Umbilical cord (tissue), 2 donors: ENCODE measurements at places on chromosomes 1 and 21. TPM values are rescaled to one million over a fixed set of nuclear protein-coding genes. Genes with fewer than 3 reads are reported as not detected.

DNA sequence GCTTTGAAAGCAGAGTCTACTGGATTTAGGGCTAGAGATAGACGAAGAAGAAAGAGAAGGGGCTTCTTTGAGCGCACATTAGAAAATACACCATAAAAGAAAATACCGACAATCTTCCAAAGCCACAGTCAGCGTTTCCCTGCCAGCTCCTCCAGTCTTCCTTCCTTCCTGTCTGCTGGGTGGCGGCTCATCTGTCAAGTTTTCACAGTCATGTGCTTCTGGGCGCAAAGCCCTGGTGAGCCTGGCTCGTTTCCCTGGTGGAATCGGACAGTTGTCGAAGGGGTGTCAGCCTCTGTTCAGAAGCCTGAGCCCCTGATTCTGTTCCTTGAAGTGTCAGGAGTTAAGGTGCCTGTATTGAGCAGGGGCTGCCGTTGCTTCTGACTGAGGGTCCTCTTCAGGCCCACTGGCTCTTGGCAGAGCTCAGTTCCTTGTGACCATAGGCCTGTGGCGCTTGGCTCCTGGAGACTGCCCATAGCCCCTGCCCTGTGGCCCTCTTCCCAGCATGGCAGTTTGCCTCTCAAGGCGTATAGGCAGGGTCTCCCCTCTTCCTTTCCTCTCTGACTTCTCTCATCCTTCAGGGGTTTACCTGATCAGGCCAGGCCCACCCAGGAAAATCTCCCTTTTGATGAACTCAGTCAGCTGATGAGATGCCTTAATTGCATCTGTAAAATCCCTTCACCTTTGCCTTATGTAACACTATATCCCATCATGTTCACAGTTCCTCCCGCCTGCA, 58.6 kb downstream of the ADARB1 start:
- DNase-seq = peak; percentile 62

- no peak for DNase-seq
Observed at GRCh38 chr1:199851439-199852140, 175.9 kb upstream of the NR5A2 start.

GRCh38 chr1:182676274-182676673, 8.1 kb downstream of the RGS8 start:
- no peak for DNase-seq

DNA sequence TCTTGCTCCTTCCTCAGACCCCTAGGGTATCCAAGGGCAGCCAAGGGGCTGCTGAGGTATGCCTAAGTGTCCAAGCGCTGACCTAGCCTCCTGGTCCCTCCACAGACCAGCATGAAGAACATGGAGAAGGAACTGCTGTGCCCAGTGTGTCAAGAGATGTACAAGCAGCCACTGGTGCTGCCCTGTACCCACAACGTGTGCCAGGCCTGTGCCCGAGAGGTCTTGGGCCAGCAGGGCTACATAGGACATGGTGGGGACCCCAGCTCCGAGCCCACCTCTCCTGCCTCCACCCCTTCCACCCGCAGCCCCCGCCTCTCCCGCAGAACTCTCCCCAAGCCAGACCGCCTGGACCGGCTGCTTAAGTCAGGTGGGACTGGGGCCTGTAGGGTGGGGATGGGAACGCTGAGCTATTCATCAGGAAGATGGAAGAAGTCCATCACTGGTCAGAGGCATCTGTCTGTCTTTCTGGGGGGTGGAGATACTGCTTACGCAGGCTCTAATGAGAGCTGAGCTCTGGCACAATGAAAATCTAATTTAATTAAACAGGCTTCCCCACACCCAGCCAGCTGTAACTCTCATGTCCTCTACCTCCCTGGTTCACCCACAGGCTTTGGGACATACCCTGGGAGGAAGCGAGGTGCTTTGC, 1.8 kb downstream of the TRIM46 start:
- DNase-seq = no peak

KRTAP10-6 gene
- total RNA-seq = not detected

DNA sequence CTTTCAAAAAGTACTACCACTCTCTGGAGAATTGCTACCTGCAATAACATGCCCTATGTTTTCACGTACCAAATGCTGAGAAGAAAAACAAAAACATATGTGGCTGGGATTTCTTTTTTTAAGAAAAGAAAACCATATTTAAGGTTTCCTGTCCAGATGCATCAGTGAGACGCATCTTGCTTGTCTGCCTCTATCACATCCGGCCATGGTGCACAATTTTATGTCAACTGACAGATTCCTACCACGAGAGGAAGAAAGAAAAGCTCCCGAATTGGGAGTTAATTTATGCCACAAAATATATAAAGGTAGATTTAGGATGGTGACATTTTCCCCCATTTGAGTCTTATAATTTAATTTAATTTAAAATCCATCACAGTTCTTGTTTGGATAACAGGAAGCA, 62.3 kb upstream of the COL24A1 start:
- no peak for DNase-seq

TBX15 gene
- 4.1 TPM for total RNA-seq

DNA sequence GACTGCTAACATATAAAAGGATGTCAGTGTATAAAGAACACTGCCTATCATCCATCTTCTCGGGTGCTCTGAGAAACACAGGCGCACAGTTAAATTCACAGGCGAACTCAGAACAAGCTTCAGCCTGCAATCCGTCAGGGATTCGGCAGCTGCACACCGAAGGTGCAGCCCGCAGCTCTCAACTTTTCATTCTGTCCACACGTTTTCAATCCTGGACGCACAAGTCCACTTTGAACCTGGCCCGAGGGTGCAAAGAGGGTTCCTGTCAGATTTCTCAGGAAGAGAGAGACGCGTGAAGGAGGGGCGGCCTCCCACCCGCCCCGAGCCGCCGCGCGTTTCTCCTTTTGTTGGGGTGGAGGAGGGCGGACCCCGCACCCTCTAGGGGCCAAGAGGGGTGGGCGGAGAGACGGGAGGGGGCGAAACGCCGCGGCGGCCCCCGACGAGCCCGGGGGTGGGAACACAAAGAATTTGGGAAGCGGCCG, 724 bp downstream of the DOCK7 start:
- DNase-seq = peak; percentile 60

GRCh38 chr1:117696561-117696960, 90.7 kb downstream of the TENT5C start:
- DNase-seq = peak; percentile 94

DNA sequence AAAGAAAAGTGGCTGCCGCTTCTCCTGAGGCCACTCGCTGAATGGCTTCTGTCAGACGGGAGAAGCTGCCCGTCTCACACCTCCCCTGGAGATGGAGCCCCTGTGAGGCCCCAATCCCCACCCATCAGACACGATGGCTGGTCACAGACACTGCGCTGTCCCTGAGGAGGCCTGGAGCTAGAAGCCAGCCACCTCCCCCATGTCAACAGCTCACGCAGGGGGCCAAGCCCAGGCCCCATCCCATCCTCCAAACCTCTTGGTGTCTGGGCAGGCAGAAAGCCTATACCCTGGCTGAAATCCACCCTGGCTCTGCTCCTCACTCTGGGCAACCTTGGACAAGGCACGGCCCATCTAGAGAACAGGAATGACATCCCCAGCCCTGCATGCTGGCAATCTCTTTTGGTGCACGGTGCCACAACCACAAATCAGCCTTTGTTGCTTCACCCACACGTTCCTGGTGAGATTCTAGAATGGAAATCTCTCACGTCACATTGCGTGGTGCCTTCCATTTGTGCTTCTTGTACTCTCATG, 273.9 kb upstream of the VAMP3 start:
- no peak for DNase-seq

CDA gene
- not detected for total RNA-seq

PLD5 gene
- 2.4 TPM for total RNA-seq

PARS2 gene
- 1.9 TPM for total RNA-seq

DNA sequence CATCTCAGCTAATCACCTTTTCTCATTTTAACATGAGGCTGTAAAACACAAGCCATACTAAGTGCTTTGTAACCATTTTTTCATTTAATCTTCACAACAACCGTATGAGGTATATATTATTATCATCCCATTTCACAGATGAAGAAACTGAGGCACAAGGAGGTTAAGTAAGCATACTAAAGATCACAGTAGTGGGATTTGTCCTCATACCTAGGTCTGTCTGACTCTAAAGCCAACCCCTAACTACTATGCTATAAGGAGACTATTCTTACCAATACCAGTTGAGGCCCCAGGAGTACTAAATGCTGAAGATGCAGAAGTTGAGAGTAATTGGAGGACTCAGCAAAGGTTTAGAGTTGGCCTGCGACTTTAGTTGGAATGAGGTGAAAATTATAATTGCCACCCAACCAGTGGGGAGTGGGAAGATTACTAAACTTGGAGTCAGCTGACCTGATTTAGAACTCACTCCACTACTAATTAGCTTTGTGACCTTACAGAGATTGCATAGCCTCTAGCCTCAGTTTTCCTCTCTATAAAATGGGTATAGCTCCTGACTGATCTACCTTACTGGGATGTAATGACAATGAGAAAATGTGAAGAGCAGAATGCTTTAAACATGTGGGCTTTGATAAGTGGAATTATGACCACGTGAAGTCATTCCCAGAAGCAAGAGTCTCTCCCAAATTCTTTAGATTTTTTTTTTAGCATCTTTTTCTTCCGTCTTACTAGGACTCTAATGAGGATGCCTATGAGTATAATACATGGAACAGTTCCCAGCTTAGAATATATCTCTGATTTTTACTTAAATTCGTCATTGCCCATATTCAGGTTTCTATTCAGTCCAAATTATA, 85.8 kb upstream of the IPO9 start:
- no peak for DNase-seq

LORICRIN gene
- total RNA-seq = not detected

TRABD2B gene
- 2.4 TPM for total RNA-seq

GRCh38 chr1:39964552-39964951, 9.6 kb downstream of the MFSD2A start:
- DNase-seq = no peak

DNA sequence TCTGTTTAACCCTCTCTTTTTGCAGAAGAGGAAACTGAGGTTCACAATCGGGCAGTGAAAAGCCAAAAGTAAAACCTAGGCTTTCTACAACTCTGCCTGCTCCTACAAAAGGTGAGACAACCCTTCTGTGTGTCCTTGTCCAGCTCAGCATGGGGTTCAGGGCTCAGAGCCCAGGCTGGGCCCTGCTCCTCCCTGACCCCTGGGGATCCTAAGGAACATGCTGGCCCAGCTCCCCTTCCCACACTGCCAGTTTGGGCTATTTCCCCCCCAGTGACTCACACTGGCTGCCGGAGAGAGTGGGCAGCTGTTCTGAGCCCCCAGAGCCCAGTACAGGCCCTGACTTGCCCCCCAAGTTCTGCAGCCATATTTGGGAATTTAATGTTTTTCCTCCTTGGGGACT, 8.9 kb downstream of the FAM229A start:
- DNase-seq = no peak

DNA sequence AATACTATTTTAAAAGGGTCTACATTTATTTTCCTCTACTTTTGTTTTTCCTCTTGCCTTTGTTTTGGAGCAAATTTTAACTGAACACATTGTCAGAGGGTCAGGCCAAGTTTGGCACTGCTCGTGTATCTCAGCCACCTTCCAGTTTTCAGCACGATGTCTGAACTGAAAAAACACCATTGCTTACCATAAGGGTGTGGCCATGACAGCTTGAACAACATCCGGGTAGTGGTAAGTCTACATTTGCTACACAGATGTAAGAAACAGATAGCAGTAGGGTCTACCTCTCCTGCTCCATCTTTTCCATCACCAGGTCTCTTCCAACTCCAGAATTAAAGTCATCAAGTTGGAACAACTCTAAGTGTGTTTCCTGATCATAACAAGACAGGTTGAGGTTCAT, 4.2 kb downstream of the HIVEP3 start:
- no peak for DNase-seq

DNA sequence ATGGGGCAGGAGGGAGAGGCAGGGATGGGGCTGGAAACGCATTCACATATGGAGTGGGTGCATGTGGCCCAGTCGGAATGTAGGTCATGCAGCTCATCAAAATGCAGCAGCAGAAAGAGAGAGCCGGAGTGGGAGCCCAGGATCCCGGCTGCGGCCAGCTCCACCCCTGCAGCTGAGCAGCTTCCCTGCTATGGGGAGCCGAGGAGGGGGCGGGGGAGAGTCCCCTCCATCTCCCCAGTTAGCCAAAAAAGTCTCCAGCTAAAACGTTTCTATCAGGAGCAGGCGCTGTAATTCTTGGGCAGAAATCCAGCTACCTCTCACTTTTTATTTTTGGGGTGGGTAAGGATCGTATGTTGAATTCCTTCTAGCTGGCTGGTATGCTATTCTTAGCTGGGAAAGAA, 39.7 kb downstream of the MRPL37 start:
- DNase-seq = no peak

TEX50 gene
- not detected for total RNA-seq

- peak; percentile 94 for DNase-seq
Observed at GRCh38 chr1:43858324-43858723, 75.3 kb upstream of the ARTN start.

GRCh38 chr1:54442185-54442584, 36.0 kb upstream of the SSBP3 start:
- no peak for DNase-seq

DNA sequence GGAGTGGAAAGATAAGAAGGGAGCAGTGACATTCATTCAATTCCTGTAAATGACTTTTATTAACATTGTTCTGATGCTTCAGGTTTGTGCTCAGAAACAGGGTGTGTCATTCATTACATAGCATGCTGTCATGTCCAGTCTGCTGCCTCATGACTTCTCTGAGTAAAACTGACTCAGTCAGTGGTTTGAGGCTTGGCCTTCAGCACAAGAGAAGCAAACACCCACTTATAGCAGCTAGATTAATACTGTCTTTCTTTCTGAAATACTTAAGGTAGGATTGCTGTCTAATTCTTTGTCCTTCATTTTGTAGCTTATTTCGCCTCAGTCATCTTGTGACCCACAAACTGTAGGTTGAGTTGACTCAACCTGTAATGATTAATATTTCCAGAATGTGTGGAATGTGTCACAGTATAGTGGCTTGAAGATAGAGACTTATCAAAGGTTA, 32.9 kb downstream of the RASAL2 start:
- DNase-seq = no peak

GRCh38 chr1:219991511-219991810, 54.8 kb downstream of the EPRS1 start:
- no peak for DNase-seq
